ENCODE measurements at places on chromosomes 6 and 20.

DNA sequence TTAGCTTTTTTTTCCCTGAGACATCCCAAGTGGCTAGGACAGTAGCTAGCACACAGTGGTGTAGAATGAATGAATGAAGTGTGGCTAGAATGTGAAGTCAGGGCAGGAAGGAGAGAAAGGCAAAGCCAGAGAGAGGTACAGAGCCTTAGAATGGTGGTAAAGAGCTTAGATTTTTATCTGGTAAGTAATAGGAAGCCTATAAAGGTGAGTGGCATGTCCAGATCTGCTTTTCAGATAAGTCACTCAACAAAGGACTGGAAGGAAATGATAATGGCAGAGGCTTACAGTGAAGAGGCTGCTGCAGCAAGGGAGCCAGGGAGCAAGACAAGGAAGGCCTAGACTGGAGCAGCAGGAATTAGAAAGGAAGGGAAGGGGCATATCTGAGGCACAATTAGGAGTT lies 96.0 kb upstream of the PRDM1 start:
- DNase-seq: no peak

DNA sequence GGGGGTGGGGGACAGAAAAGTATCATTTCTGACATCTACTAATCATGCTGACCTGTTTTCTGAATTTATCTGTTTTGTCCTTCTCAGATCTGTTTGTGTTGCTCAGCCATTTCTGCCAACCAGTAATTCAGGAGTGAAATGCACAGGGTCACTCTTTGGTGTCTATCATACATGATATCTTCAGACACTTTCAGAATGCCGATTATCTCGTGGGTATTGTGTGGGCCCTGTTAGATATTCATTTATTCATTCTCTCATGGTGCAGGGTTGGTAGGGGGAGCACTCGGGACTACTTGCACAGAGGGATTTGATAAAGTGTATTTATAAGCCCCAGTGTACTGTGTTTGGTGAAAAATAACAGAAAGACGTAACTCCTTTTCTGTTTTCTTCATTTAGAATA lies 101.2 kb upstream of the CITED2 start:
- DNase-seq: no peak

DNA sequence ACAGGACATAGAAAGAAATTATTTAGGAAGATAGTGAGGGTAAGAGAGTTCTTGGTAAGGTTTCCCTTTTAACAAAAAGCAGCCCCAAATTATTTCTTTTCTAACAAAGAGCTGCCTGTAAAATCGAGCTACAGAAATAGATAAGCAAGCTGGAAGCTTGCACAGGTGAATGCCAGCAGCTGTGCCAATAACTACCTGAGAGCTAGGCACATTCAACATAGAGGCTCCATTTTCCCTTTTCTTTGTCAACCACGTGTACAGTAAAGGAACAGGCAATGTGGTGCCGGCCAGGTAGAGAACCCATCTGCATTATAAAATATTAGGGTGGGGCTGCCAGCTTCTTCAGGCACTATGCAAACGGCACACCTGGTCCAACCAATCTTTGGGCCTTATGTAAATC lies 341.6 kb upstream of the JAG1 start:
- no peak for DNase-seq

DNA sequence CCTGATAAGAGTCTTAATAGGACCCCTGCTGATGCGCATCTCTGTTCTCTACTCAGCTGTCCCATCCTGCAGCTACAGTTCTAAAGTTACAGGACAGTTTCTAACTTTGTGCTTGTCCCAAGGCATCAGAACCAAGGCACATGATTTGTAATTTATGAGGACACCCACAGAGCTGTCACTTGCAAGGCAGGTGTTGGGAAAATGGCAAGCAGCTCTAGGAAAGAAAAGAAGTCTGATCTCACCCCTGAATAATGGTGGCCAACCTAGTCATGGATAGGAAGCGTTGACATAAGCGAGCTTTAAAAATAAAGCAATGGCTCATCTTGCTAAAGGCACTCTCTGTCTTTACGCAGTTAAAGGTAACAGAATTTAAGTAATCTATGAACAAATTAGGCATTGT lies 127.6 kb upstream of the VGLL2 start:
- DNase-seq: no peak

DNA sequence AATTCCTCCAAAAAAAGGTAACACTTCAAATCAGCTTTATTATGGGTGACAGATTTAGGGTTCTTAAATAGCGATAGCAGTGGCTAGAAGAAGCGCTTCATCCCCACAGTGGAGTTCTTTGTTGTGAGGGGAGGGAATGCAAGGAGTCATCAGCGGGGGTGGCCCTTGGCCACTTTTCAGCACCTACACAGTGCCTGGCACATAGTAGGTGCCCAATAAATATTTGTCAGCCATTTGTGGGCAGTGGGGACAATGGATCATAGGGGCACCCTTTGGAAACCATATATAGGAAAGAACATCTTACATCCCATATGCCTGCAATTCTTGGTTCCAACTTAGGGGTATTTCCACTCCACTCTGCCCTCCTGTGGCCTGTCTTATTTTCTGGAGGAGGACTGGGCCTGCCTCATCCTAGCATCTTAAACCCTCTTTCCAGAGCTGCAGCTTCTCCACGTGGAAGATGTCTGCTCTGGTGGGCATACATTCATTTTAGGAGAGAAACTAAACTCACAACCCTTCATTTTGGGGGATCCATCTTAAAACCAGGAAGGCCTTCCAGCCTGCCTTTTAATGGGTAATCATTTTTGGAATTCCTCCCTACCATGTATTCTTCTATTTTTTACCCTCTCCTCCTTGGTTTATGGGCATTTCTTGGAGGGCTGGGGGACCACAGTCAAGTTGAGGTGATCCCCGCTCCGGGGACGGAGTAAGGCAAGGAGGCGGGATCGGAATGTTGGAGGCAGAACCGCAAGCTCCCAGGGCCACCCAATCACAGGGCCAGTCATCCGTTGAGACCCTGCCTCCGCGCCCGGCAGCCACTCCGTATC lies 2.6 kb upstream of the GPSM3 start:
- peak; percentile 72 for DNase-seq

DNA sequence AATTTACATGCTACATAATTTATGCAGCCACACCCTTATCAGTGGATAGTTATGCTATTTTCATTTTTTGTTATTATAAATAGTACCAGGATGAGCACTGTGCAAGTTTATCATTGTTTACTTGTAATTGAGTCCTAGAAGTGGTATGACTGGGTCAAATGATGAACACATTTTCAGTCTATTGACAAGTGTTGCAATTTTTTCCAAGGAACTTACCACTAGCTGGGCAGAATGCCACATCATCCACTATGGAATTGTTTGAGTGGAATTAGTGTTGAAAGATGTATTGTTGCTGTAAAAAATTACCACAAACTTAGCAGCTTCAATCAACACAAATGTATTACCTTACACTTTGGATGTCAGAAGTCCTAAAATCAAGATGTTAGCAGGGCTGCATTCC lies 38.1 kb upstream of the OPN5 start:
- DNase-seq: no peak

GRCh38 chr6:168636147-168637004 lies 195.4 kb downstream of the SMOC2 start:
- no peak for DNase-seq

GRCh38 chr20:59082077-59082740 lies 39.6 kb upstream of the PRELID3B start:
- no peak for DNase-seq

- DNase-seq: peak; percentile 19
These were observed 28.4 kb upstream of the KCNK16 start for GRCh38 chr6:39350723-39351505.

DNA sequence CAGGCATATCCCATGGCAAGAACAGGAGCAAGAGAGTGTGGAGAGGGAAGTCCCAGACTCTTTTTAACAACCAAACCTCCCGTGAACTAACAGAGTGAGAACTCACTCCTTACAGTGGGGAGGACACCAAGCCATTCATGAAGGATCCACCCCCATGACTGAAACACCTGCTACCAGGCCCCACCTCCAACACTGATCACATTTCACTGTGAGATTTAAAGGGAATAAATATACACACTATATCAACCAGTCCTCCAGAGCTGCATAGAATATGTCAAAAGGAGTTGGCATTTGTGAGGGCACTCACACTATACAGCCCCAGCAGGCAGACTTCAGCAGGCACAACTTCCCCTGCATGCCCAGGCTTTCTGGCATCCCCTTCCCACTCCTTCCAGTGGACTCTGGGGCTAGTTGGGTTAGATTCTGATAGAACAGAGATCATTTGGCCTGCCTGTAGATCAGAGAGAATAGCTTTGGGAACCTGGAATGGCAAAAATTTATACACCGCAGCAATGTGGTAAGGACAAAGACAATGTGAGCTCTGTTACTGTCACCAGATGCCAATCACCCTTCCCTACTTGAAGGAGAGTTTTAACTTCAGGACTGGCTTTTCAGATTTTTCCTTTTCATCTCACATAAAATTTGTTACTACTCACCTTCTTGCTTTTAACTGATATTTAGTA lies 25.2 kb upstream of the TENT5A start:
- DNase-seq: no peak

DNA sequence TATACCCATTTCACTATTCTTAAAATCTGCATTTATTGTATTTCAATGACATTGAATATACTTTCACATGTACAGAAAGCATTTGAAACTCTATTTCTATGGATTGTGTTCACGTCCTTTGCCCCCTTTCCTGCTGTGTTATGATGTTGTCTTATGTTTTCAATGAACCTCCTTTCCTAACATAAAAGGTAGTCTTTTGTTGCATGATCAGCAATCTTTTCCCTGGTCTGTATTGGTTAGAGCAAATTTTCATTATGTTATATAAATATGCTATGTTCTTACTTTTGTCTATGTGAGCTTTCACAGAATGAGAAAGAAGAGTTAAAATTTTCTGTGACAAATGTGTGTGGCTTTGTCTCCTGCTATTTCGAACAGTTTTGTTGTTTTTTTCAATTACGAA lies 73.1 kb downstream of the KIF16B start:
- no peak for DNase-seq

DNA sequence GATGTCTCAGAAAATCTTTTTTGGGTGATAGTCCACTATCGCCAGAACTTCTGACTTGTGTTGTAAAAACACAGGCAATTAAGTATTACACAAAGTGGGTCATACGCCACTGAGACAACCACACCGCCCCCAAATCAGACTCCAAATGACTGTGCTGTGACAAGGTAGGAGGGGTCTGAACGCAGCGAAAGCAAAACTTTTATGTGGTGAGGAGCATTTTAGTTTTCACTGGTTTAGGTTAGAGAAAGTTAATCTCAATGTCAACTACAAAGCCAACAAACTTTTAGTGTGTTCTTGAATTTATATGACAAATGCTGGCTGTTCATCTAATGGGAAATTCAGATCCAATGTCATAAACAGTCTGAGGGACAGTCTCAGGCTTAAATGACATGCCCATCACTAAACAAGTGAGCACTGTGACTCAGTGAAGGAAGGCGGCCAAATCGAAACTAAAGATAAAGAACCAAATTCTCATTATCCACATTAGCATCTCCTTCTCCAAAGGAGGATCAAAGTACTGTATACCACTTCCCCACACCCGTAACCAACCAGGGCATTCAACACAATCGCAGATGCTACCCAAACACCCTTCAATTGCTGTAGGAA lies 186.7 kb downstream of the GJA10 start:
- peak; percentile 88 for DNase-seq

Measured in activated effector memory CD4-positive, alpha-beta T cell treated with anti-CD3 and anti-CD28 coated beads, Interleukin-2, amount 50 U/mL, for 16 hours (primary cell).